ENCODE measurements at places on chromosomes 7 and 10.

- no peak for DNase-seq
Observed at GRCh38 chr10:110841767-110842267, 29.9 kb upstream of the PDCD4 start.

- no peak for DNase-seq
Observed at GRCh38 chr10:30736685-30737232, 107.2 kb upstream of the LYZL2 start.

- no peak for DNase-seq
Observed at GRCh38 chr10:70647086-70647485, 25.2 kb upstream of the ADAMTS14 start.

DNA sequence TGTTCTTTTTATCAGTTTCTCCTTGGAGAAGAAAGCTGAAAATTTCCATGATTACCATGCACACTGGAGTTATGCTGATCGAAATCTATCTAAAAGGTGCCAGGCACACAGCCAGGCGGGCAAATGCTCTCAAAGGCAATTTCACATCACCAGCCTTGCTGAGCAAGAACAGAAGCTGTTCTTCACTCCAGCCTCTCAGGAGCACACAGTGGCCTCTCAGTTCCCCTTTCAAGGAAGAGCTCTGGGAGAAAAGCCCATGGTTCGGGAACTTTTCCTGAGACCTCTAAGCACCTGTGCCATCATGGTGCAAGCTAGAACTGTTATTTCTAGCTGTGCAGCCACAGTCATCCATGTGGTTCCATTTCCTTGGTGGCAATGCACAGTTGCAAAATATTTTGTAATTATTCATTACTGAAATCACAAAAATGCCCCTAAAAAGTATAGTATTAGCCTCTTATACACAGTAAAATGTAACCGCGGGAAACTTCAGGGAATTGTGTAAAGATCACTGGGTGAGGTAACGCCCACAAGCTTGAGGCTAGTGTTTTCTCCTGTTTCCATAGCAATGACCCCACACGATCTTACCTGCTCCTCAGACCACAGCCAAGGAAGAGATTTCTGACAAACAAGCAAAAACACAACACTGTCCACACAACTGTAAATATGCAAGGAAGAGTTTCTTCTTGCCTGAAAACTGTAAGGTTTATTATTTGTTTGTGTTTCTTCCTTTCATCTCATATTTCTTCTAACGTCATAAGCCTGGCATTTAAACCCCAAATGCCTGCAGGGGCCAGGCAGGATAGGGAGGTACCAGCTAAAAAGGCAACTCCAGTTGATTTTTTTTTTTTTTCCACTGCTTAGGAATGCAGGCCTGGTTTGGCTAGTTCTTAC lies 121.2 kb downstream of the FAM107B start:
- no peak for DNase-seq

GRCh38 chr10:72087969-72088888 lies at the start of gene SPOCK2:
Gene SPOCK2 (minus strand): TSS chr10:72088551. CDS start chr10:72088328, 223 bp downstream.
- peak; percentile 58 for DNase-seq

GRCh38 chr10:50613150-50613549 lies 10.6 kb downstream of the SGMS1 start:
- no peak for DNase-seq

DNA sequence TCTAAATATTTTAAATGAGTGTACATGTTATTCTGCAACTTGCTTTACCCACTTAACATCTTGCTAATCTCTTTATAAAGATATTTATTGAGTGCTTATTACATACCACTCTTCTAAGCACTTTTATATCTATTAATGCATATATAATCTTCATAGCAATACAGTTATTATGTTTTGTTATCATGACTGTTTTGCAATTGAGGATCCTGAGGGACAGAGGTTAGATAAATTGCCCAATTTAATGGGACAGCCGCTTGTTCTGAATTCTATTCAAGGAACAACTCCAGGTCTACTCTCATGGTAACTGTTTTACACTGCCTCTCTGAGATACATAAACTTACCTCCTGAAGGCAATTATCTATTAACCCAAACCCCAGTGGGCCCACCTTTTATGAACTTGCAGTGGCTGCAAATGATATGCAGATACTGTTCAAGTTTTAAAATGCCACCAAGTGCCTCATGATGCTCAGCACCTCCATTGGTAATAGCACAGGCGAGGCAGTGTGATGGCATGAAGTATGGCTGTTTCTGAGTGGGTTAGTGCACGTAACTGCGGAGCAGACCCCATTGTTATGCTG lies 60.5 kb downstream of the PON1 start:
- DNase-seq: no peak

DNA sequence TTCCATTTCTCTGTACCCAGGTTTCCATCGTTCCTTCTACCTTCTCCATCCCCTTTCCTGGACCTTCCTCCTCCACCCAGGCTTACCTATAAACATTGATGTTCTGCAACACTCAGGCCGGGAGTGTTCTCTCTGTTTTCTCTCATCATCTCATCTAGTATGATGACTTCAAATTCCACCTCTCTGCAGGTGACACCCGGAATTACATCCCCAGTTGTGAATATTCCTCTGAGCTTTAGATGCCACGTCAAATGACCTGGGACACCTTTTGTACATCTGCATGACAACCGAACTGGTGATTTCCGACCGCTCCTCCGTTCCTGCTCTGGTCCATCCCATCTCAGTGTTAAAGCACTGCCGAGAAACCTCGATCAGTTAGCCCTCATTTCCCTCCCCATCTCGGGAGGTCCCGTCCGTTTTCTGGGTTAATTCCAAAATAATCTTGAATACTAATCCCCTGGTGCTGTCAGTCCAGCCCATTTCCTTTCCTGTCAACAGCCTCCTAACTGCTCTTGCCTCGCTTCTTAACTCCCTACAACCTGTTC lies 76.7 kb upstream of the SAMD8 start:
- no peak for DNase-seq

- no peak for DNase-seq
Observed at GRCh38 chr7:64890761-64891362, 12.2 kb upstream of the ZNF273 start.

DNA sequence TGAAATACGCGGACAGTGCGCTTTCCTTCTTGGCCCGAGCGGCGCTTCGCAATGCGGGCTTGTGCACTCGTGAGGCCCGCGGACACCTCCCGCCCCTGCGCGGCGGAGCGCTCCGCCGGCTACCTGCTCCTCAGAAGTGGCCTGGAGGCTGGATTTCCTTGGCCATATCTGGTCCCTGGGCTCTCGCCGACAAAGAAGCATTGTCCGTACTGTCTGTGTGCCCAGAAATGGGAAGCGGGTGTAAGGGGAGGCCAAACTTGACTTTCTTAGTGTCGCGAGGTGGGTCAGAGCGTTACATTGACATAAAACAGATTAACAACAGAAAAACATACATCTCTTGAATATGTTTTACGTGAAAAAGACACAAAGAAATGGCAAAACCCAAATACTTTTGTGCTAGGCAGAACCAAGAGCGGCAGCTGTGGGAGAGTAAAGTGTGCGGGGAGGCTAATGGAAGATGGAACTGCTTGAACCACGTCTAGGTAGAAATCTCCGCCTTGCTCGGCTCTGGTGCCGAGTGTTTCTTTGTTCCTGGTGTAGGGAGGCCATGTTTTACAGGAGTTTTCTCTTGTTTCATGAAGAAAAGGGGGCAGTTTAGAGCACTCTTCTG lies 1.4 kb downstream of the LANCL2 start:
- DNase-seq: peak; percentile 22

- no peak for DNase-seq
Observed at GRCh38 chr10:101967713-101968112, 88.3 kb downstream of the ARMH3 start.

GRCh38 chr10:24254180-24254579 lies 45.2 kb downstream of the KIAA1217 start:
- no peak for DNase-seq

- DNase-seq: no peak
Observed at GRCh38 chr10:88080213-88080612, 216.8 kb downstream of the PTEN start.

- no peak for DNase-seq
Observed at GRCh38 chr7:23284871-23285270, 14.3 kb upstream of the MALSU1 start.

- DNase-seq: no peak
Observed at GRCh38 chr10:21368728-21369425, 156.6 kb downstream of the SKIDA1 start.

DNA sequence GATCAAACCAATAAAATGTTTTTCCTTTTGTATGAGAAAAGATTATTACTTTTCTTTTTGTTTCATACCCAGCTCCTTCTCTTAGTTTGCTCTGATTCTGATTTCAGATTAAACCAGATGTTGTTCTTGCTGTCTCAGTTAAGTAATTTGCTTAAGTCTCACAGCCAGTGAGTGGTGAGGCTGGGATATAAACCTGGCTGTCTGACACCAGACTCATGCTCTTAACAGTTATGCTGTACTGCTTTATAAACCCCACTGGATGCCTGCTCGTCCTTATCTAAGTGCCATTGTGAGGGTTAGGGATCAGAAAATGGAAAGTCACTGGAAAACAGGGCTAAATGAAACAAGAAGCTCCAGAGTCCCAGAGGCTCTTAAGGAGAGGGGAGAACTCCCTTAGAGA lies 24.3 kb downstream of the GARS1 start:
- DNase-seq: no peak

DNA sequence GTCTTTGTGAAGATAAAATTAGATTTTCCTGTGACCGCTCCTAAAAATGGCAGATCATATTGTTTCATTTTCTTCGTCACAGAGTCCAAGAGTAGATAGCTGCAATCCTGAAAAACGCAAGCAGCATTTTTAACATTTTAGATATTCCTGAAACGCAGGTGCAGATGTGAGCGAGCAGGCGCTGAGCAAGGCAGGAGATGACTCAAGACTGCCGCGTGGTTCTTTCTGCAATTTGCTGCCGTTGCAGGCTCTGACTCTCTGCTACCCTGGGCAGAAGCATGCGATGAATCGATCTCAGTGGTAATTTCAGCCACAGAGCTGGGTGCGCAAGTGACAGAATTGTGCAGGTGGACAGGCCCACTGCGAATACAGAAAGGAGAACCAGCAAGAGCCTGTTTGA lies 331.9 kb downstream of the ACTR3B start:
- DNase-seq: no peak

- no peak for DNase-seq
Observed at GRCh38 chr10:50431133-50431532, 179.8 kb upstream of the ASAH2 start.

GRCh38 chr10:123135415-123136141 lies at the start of gene HMX3:
Gene HMX3 (plus strand): TSS chr10:123135970. CDS start chr10:123136051, 81 bp downstream.
- no peak for DNase-seq

DNA sequence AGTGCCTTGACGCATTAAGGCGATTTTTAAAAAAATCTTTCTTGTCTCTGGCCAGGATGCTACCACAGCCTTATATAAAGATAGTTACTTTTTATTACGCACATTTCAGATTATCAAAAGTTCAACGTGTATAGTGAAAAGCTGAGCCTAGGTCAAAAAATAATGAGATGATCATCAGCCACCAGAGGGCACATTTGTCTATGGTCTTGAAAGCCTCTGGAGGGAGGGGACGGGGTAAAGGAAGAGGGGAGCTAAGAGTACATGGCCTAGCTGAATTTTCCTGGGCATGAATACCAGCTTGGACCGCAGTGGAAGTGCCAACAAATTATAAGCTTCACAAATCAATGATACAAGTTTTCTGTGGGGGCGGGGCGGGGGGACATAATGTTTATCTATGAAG lies 285.9 kb upstream of the SMIM30 start:
- no peak for DNase-seq

DNA sequence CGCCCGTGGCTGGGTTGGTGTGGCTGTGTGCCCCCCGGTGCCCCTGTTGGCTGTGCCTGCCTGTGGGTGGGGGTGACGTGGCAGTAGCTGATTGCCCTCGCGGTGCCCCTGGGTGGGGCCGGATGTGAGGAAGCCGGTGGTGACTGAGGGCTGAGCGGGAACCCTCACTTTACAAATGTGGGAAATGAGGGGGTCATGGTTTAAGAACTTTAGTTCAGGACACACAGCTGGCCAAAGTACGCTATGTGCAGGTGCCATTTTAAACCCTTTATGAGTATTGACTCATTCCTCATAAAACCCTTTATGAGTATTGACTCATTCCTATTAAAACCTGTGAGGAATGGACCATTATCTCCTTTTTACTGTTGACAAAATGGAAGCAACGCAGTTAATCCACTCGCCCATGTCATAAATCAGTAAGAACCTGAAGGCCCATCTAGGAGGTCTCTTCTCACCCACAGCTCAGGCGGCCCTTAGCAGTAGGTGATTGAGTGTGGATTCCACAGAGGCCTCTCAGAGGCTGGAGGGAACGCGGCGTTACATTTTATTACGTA lies 290.1 kb upstream of the COBL start:
- DNase-seq: no peak

- no peak for DNase-seq
Observed at GRCh38 chr10:129394518-129395328, 72.3 kb upstream of the MGMT start.

GRCh38 chr10:6819301-6819700 lies 239.2 kb upstream of the PRKCQ start:
- DNase-seq: no peak

- DNase-seq: no peak
Observed at GRCh38 chr10:70785190-70785589, at the start of gene TBATA. Gene TBATA (minus strand): TSS chr10:70785377. CDS start chr10:70783379, 1,998 bp downstream.

DNA sequence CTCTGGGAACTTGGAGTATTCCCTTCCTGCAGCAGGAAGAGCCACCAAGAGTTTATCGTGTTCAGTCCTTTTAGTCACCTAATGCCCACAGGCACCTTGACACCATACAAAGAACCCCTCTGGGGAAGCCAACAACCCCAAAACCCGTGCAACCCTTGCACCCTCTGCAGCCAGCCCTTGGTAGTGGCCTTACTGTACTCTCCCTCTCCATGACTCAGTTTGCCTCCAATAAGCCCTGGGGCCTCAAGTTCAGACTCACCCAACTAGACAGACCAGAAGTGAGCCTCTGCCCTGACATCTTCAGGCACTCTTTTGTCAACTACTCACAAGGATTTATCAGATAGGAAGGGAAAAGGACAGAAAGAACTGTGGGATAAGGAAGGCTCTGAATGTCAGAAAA lies 30.9 kb downstream of the KCNMA1 start:
- DNase-seq: no peak

- no peak for DNase-seq
Observed at GRCh38 chr10:119517235-119518141, 25.0 kb downstream of the RGS10 start.

DNA sequence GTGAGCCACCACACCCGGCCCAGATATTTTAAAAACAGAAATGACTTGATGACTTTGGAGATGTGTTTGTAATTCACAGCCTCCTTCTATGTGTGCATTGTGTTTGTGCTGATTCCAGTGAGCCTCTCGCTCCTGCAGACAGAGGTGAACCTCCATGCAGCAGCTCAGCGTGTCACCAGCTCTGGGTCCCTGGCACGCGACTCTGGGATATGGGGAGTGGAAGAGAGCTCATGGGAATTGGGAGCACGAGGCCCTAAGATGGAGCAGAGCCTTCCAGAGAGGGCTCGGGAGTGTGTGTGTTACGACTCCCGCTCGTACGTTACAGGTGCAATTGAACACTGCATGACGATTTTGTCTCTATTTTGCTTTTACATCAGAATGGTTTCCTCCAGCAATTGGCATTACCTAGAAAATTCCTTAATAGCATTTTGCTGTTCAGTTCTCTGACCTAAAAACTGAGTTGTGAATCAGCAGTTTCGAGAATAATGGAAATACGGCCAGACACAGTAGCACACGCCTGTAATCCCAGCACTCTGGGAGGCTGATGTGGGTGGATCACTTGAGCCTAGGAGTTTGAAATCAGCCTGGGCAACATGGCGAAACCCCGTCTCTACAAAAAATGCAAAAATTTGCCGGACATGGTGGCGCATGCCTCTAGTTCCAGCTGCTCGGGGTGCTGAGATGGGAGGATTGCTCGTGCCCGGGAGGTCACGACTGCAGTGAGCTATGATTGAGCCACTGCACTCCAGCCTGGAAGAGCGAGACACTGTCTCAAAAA lies 204.6 kb downstream of the CUX1 start:
- no peak for DNase-seq

GRCh38 chr10:82908751-82909150 lies 1033.8 kb downstream of the NRG3 start:
- DNase-seq: no peak

Data from stimulated activated CD4-positive, alpha-beta T cell treated with anti-CD3 and anti-CD28 coated beads, Interleukin-12 subunit alpha, Interleukin-12 subunit beta, amount 100 ng/mL, for 4 hours (primary cell).